ENCODE measurements at places on chromosomes 3 and 15.
A peak's percentile ranks its signal among the peaks of the same experiment; 100 is the strongest.

- DNase-seq, result no peak
Measured at GRCh38 chr3:18428991-18429745, 4.0 kb upstream of the SATB1 start.

DNA sequence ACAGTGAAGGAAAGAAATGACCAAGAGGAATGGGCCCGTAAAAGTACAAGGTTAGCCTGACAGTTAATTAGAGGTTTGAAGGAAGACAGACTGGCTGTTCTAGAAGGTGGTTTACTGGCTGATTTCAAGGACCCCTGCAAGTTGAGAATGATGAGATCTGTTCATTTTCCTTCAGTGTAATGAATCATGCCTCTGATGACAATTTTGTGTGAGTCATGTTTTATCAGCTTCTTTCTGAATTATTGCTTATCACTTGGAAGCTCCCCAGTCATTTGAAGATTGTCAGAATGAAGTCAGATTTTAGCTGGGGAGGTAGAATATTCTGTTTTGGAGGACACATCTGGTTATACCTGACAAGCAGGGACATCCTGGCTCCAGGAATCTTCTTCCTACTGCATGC lies 50.6 kb downstream of the DRD3 start:
- DNase-seq, result no peak

DNA sequence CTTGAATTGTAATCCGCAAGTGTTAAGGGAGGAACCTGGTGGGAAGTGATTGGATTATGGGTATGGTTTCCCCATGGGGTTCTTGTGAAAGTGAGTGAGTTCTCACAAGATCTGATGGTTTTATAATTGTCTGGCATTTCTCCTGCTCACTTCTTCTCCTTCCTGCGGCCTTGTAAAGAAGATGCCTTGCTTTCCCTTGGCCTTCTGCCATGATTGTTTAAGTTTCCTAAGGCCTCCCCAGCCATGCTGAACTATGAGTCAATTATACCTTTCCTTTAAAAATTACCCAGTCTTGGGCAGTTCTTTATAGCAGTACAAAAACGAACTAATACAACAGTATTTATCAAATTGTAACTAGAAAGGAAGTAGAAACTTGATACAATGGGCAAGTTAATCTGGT lies 31.9 kb downstream of the IFT57 start:
- no peak for DNase-seq

DNA sequence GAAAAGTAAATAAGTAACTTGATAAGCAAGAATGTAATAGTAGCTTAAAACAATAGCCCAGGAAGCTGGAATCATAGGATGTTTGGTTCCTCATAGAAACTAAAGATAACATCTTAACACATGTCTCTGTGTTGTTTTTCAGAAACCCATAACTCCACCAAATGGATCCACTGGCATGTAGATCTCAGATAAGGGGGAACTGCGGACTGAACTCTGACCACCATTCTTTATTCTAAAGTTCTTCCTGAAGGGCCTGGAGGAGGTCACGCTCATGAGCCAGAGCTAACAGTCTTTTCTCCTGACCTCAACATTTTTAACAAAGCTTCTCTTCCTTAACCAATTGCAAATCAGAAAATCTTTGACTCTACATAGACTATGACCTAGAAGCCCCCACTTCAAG lies 101.9 kb downstream of the SOX14 start:
- no peak for DNase-seq

DNA sequence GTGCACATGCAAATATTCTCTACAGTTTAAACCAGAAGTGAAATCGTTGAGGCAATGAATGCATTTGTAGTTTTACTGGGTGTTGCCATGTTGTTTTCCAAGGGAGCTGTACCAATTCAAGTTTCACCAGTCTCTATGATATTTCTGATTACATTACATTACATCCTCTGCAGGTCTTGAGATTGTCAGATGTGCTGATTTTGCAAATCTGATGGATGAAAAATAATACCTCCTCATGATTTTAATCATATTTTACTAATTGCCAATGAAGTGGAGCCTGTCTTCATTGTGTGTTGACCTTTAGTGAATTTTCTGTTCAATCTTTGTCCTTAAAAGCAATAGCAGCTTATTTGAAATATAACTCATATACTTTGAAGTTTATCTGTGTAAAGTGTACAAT lies 282.4 kb downstream of the NR2F2 start:
- DNase-seq, result no peak

GRCh38 chr3:31043184-31043819 lies 148.8 kb upstream of the GADL1 start:
- DNase-seq, result no peak

GRCh38 chr3:13533885-13534301 lies 15.0 kb upstream of the FBLN2 start:
- no peak for DNase-seq

DNA sequence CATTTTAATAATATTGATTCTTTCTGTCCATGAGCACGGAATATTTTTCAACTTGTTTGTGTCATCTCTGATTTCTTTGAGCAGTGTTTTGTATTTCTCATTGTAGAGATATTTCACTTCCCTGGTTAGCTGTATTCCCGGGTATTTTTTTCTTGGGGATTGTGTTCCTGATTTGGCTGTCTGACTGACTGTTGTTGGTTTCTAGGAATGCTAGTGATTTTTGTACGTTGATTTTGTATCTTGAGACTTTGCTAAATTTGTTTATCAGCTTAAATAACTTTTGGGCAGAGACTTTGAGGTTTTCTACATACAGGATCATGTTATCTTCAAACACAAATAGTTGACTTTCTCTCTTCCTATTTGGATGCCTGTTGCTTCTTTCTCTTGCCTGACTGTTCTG lies 418.8 kb upstream of the ALCAM start:
- DNase-seq, result no peak

DNA sequence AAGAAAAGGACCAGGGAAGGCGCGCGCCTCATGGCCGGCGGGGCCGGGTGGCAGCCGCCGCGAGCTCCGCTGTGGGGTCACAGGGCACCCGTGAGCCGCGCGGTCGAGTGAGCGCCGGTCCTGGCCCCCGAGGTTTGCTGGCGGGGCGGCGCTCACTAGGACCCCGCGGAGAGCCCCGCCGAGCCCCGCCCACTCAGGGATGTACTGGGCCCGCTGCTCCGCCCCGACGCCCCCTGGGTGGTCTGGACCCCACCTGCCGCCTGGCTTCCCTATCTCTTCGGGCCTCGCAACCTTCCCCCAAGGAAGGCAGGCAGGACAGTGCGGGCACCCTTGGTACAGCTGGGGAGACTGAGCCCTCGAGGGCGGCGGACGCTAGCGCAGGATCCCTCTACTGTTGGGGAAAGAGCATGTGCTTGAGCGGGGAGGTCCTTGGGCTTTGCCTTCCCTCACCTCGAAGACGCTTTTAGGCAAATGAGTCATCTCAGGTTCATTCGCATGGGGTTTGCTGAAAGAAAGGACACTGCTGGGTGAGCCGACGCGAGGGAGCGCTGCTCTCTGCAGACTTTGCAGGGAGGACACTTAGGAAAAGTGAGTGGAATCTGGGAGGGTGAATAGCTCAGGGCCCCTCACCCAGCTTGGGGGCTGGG lies at the start of gene CHRNB4:
Gene CHRNB4, minus strand, starts transcription at position 109 of the 647 bp plus-strand sequence. Its CDS starts 77 bp downstream, at position 32.
- DNase-seq, result no peak

GRCh38 chr3:73591286-73591800 lies 33.4 kb downstream of the PDZRN3 start:
- no peak for DNase-seq

DNA sequence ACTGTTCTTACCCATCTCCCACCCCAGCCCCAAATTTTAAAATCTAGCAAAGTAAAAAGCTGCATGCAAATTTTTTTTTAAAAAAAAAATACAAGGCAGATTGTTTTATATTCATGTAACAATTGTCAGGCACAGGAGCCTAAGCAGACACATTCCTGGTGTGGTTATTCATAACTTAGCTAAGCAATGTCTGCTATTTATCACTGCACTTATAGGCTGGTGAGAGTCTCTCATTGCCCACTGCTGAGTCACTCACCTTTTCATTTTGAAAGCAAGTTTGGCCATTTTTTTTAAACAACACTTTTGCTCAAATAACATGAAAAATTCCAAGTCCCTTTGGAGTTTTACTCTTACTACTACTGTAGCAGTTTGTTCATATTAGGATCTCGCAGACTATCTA lies 413.9 kb downstream of the RBMS3 start:
- DNase-seq, result no peak

DNA sequence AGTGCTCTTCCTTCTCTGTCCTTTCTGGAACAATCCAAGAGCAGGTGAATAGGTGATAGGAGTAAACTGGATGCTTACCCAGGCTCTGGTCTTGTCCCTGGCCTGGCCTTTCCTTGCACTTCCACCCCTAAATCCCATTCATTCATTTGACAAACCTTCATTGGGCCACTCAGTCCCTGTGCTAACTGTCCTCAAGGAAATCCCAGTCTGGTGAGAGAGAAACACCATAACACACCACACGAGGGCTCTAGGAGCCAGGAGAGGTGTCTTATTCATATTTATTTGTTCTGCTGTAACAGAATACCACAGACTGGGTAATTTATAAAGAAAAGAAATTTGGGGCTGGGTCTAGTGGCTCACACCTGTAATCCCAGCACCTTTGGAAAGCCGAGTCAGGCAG lies 22.8 kb downstream of the EFCC1 start:
- DNase-seq, result no peak

DNA sequence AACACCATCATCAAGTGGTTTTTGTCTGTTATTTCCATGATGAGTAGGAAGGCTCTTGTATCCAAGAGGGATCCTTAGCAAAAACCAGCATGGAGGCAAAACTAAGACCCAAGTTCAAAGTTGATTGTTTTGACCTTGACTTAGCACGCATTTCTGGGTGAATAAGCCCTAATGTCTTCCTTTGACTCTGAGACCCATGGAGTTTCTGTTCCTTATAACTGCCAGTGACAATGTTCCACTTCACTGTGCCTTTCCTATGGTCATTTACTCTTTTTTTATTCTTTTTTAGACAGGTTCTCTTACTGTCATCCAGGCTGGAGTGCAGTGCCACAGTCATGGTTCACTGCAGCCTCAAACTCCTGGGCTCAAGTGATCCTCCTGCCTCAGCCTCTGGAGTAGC lies 118.2 kb upstream of the MRPL3 start:
- no peak for DNase-seq

DNA sequence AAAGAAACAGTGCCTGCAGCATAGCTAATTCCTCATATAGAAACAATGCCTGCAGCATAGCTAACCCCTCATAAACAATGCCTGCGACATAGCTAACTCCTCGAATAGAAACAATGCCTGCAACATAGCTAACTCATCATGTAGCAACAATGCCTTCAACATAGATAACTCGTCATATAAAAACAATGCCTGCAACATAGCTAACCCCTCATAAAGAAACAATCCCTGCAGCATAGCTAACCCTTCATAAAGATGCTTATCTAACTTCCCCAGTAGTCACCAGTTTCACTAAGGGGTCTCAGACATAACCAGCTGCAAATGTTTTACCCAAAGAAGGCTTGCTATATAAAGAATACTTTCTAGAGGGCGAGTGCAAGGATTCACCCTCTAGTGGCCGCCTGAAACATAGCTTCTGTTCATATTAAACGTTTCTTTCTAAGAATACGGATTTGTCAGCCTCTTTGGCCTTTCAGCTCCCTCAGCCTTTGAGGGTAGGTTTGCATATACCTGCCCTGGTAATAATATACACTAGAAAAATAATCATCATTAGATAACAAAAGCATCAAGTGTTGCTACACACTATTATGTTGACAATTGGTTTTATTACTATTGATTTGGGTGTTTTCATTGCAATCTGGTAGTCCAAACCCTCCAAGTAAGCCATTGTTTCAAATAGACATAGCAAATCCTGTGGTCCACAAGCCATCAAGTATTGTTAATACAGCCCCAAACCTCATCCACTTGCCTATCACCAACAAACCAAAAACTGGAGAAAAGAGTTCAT lies 44.4 kb upstream of the FAN1 start:
- DNase-seq, result no peak

GRCh38 chr3:148954981-148955380 lies 36.4 kb upstream of the GYG1 start:
- no peak for DNase-seq

GRCh38 chr15:90059208-90059985 lies 42.9 kb downstream of the IDH2 start:
- peak; percentile 16 for DNase-seq

GRCh38 chr3:190586631-190587011 lies 72.7 kb downstream of the IL1RAP start:
- no peak for DNase-seq

DNA sequence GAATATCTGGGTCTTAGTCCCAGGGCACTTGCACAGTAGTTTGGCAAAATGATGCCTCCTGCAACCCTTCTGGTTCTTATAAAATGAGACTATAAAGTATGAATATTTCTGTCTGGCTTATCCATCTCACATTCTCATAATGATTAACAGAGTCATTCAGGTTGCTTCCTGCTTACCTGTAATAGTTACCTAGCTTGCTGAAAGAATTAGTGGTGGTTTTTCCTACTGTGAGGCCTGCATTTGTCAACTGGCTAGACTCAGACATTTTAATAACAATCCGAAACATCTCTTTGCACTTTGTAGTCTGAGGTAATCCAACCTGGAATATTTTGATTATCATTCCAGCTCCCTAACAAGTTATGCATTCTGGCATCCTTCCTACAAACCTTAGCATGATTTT lies 75.6 kb upstream of the POU1F1 start:
- no peak for DNase-seq

- DNase-seq, result no peak
Measured at GRCh38 chr15:91032919-91033803, 10.8 kb upstream of the VPS33B start.

GRCh38 chr3:111864821-111865656 lies 6.0 kb downstream of the PHLDB2 start:
- no peak for DNase-seq

- no peak for DNase-seq
Measured at GRCh38 chr3:144501467-144501866, 529.8 kb downstream of the DIPK2A start.

- no peak for DNase-seq
Measured at GRCh38 chr15:99187936-99188335, 61.4 kb downstream of the TTC23 start.

DNA sequence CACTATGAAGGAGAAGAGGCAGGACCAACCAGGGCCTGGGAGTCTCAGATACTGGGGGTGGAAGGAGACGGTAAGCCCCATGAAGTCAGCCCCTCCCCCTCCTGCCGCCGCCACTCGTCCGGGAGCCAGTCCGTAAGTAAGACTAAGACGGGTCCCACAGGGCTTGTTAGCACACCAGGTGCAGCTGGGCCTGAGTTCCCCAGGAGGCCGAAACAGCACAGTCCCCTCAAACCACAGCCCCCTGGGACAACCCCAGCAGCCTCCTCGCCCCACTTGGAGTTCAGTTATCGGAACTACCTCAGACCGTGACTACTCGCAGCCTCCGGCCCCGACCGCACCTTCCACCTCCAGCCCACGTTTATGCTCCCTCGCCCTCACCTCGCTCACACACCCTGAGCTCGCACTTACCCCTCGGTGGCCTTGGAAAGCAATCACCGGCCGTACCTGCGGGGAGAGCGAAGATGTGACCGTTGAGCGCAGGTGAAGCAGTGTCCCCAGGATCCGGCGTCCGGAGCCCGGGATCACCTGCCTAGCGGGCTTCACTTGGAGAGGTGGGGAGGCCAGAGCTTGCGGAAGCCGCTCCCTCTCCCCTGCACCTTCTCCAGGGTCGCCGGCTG lies 557 bp downstream of the ELL3 start:
- DNase-seq, result no peak

- DNase-seq, result no peak
Measured at GRCh38 chr3:125043599-125044151, 12.1 kb downstream of the HEG1 start.

GRCh38 chr3:66997560-66998112 lies 471 bp upstream of the KBTBD8 start:
- DNase-seq, result no peak

Data from activated naive CD4-positive, alpha-beta T cell (primary cell).